ENCODE measurements at places on chromosomes 4 and X. TPM values are rescaled to one million over a fixed set of nuclear protein-coding genes. Genes with fewer than 3 reads are reported as not detected.
A peak's percentile ranks its signal among the peaks of the same experiment; 100 is the strongest.

DNA sequence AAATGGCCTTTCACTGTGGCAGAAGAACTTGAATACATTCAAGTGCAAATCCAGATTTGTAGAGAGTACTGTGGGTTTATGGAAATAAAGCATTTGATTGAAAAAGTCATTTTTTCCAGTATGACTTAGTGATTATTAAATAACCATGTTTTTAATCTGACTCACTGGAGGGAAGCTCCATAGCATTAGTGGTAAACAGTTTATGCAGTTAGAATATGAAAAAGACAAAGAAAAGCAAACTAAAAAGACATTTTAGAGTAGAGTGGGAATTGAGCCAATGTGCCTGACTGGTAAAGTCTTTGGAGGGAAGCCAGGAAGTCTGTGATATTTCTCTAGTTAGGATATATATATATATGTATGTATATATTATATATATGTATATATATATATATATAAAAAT lies 53.4 kb downstream of the FAT4 start:
- no peaks in the 10 kb centered on the region for H3K27me3 ChIP-seq
- DNase-seq: no peak
- H3K36me3 ChIP-seq: no peaks in the 10 kb centered on the region
- H3K4me3 ChIP-seq: no peak overlapping the region
- H3K4me1 ChIP-seq: no peaks in the 10 kb centered on the region
- H3K27ac ChIP-seq: no peak overlapping the region

- peaks cover 11% of the 10 kb centered on the region for H3K36me3 ChIP-seq
- no peak overlapping the region for H3K4me3 ChIP-seq
- DNase-seq: no peak
Measured at GRCh38 chr4:39346856-39347519, 19.2 kb downstream of the RFC1 start.

DNA sequence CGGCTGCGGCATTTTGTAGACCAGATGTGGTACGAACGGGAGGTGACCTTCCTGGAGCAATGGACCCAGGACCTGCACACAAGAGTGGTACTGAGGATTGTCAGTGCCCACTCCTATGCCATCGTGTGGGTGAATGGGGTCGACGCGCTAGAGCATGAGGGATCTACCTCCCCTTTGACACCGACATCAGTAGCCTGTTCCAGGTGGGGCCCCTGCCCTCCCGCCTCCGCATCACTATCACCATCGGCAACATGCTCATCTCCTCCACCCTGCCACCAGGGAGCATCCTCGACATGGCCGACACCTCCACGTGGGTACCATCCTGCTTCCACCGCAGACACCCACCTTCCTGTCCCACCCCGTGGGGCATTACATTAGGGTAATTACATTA lies 46.2 kb downstream of the SMARCA5 start:
- H3K27ac ChIP-seq: peak overlapping the region; percentile 46
- H3K36me3 ChIP-seq: no peaks in the 10 kb centered on the region
- no peaks in the 10 kb centered on the region for H3K27me3 ChIP-seq

- no peaks in the 10 kb centered on the region for H3K4me1 ChIP-seq
- no peak overlapping the region for H3K27ac ChIP-seq
- no peak for DNase-seq
- H3K27me3 ChIP-seq: no peaks in the 10 kb centered on the region
- no peak overlapping the region for H3K4me3 ChIP-seq
- no peaks in the 10 kb centered on the region for H3K36me3 ChIP-seq
Measured at GRCh38 chr4:147839663-147840062, 107.8 kb downstream of the ARHGAP10 start.

- H3K4me3 ChIP-seq: no peak overlapping the region
- no peaks in the 10 kb centered on the region for H3K4me1 ChIP-seq
- H3K27ac ChIP-seq: no peak overlapping the region
- no peaks in the 10 kb centered on the region for H3K27me3 ChIP-seq
Measured at GRCh38 chr4:3519468-3520264, 12.6 kb downstream of the LRPAP1 start.

- no peaks in the 10 kb centered on the region for H3K27me3 ChIP-seq
- no peak overlapping the region for H3K4me3 ChIP-seq
- no peaks in the 10 kb centered on the region for H3K36me3 ChIP-seq
- no peak overlapping the region for H3K27ac ChIP-seq
Measured at GRCh38 chr4:95255396-95256107, 293.2 kb downstream of the UNC5C start.

DNA sequence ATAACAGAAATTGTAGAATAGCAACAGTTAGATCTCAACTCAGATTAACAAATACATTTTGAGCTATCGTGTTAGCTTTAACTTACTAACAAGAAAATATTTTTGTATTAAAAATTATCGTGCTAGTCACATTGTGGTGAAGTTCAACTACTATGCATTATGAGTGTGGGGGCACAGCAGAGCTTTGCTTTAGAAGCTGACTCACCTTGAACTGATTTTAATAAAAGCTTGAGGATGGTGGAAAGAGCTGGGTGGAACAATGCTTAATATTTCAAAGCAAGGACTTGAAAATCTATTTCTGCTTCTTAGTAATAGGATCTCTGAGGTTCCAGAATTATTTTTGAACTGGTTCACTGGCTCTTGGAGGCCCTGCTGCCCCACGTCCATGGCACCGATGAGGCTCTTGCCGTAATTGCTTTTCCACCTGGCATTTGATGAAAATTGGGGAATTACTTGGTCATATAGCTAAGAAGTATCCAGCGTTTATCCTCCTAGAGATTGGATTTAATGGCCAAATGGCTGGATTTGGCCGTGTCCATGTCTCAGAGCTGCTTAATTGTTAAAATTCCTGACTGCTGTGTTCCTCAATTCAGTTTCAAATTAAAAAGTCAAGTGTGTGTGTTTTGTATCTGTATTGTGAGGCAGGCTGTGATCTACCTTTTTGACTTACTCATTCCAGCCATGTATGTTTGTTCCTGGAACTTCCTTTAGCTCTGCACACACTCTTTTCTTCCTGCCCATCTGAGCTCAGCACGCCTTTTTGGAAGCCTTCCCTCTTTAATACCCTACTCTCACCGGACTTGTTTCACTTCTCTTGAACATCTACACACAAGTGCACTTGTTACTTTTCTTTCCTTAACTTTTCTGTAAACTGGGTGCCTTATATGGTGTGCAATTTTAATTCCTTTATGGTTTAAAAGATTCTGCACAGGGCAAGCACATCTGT lies 66.6 kb upstream of the LIMCH1 start:
- H3K27me3 ChIP-seq: no peaks in the 10 kb centered on the region
- H3K4me1 ChIP-seq: no peaks in the 10 kb centered on the region
- no peak overlapping the region for H3K4me3 ChIP-seq
- H3K36me3 ChIP-seq: no peaks in the 10 kb centered on the region
- H3K27ac ChIP-seq: no peak overlapping the region
- no peak for DNase-seq

DNA sequence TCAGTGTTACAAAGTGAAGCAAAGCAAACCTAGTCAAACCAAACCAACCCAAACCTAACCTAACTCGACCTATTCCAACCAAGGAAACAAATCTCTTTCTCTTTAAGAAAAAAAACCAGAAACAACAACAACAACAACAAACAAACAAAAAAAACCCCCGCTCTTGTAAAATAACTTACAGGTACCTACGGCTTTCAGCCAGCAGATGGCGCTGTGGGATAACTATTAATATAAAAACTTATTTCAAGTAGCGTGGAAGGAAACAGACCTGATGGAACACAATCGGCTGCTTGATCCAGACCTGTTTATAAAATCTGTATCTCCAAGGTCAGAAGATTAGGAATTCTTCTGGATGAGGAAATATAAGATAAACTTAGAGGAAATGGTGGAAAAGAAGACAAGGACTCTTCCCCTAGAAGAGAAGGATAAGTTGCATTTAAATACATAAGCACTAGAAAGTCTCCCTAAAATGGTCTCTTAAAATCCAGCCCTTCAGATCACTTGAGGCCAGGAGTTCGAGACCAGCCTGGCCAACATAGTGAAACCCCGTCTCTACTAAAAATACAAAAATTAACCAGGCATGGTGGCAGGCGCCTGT lies 34.4 kb upstream of the CDKL5 start:
- no peaks in the 10 kb centered on the region for H3K4me1 ChIP-seq
- no peaks in the 10 kb centered on the region for H3K36me3 ChIP-seq

GRCh38 chr4:6524436-6524835 lies 50.6 kb upstream of the MAN2B2 start:
- H3K36me3 ChIP-seq: no peaks in the 10 kb centered on the region
- H3K4me1 ChIP-seq: no peaks in the 10 kb centered on the region
- DNase-seq: no peak
- no peaks in the 10 kb centered on the region for H3K27me3 ChIP-seq
- H3K27ac ChIP-seq: no peak overlapping the region
- no peak overlapping the region for H3K4me3 ChIP-seq

GRCh38 chr4:168496834-168497233 lies at the start of gene PALLD:
Gene PALLD, plus strand, starts transcription at chr4:168497052.
- no peak within 1 kb of the TSS for H3K4me3 ChIP-seq
- H3K27ac ChIP-seq: no peak within 1 kb of the TSS
- no peaks in the 10 kb centered on the region for H3K4me1 ChIP-seq

DNA sequence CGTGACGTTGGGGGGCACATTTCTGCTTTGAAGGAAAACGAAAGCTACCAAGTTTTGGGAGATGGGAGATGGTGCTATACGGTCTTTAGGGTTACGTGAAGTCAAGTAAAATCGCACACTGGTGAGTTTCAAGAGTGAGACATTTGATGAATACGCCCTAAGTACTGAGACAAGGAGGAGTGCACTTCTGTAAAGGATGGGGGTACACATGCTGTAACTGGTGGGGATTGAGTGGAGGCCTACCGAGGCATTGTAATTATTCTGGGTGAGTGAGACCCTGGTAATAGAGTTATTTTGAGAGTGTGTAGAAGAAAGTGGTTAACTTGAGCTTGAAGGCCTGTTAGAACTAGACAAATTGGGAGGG lies 536 bp downstream of the SH3BGRL start:
- H3K36me3 ChIP-seq: no peaks in the 10 kb centered on the region
- no peak for DNase-seq
- peaks cover 39% of the 10 kb centered on the region for H3K4me1 ChIP-seq
- no peaks in the 10 kb centered on the region for H3K27me3 ChIP-seq

DNA sequence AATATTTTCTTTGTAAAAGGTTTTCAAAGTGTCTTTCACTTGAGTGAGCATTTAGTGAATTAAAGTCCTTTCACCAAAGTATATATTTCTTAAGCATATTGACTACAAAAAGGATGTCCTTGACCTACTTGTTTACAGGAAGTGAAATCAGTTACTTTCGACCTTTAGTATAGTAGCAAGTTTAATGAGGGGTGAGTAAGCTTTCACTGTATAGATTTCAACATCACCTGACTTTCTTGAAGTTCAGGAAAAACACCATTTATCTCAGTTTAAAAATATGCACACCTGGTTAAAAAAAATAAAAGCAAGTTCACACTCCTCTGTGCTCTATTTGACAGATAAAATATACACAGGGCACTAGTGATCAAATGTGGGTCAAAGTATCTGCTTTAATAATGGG lies 88.1 kb downstream of the CCSER1 start:
- no peak overlapping the region for H3K27ac ChIP-seq
- no peaks in the 10 kb centered on the region for H3K4me1 ChIP-seq
- no peak for DNase-seq
- no peaks in the 10 kb centered on the region for H3K27me3 ChIP-seq

GRCh38 chr4:185113340-185113739 lies 29.7 kb upstream of the SLC25A4 start:
- H3K4me3 ChIP-seq: no peak overlapping the region
- H3K4me1 ChIP-seq: no peaks in the 10 kb centered on the region
- H3K27me3 ChIP-seq: no peaks in the 10 kb centered on the region
- no peak for DNase-seq
- H3K36me3 ChIP-seq: no peaks in the 10 kb centered on the region

DNA sequence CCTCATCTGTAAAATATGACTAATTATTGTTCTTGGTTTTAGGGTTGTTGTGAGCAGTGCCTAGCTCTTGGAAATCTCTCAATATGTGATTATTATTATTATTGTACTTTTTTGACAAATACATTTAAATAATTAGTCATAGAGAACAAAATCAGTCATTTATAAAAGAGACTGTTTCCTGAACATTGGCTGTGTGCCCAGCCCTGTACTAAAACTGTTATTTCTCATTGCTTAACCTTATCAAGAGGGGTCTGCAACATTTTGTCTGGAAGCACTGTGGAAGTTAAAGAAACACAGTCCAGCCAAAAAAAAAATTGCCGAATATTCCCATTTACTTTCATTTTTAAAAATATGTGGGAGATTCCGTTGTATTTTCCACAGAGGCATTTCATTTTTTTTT lies 989.2 kb upstream of the SLIT2 start:
- no peaks in the 10 kb centered on the region for H3K36me3 ChIP-seq
- no peaks in the 10 kb centered on the region for H3K27me3 ChIP-seq
- no peaks in the 10 kb centered on the region for H3K4me1 ChIP-seq
- no peak overlapping the region for H3K27ac ChIP-seq
- no peak for DNase-seq

GRCh38 chr4:40878548-40879055 lies 128.8 kb downstream of the NSUN7 start:
- no peaks in the 10 kb centered on the region for H3K36me3 ChIP-seq
- DNase-seq: no peak
- H3K27ac ChIP-seq: no peak overlapping the region
- no peaks in the 10 kb centered on the region for H3K27me3 ChIP-seq

DNA sequence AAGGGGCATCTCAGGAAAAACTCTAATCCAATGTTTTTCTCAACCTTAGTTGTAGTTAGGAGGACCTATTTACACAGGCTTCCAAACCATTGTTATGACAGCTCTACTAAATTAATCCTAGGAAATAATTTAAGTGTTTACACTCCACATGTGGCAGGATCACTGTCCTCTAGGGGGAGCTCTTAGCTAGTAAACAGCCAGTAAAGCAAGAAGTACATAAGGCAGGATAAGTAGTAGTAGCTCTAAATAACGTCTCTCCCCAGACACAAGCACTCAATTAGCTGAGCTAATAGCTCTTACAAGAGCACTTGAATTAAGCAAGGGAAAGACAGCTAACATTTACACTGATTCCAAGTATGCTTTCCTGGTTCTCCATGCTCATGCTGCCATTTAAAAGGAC lies 37.3 kb downstream of the NUDT11 start:
- peak; percentile 8 for DNase-seq
- H3K4me3 ChIP-seq: no peak overlapping the region
- H3K4me1 ChIP-seq: no peaks in the 10 kb centered on the region
- no peaks in the 10 kb centered on the region for H3K27me3 ChIP-seq
- H3K27ac ChIP-seq: no peak overlapping the region

GRCh38 chr4:4994312-4995097 lies 24.8 kb downstream of the CYTL1 start:
- no peaks in the 10 kb centered on the region for H3K36me3 ChIP-seq
- H3K27ac ChIP-seq: no peak overlapping the region
- H3K27me3 ChIP-seq: no peaks in the 10 kb centered on the region
- no peak for DNase-seq
- no peaks in the 10 kb centered on the region for H3K4me1 ChIP-seq

The F8A2 gene
- not detected for total RNA-seq

The ADGRG2 gene
- total RNA-seq: not detected

The F8A1 gene
- total RNA-seq: 58.2 TPM

The ERVMER34-1 gene
- not detected for total RNA-seq

The GAGE12G gene
- not detected for total RNA-seq

The NPNT gene
- not detected for total RNA-seq

The CSAG3 gene
- total RNA-seq: not detected

All from CD4-positive, alpha-beta memory T cell (primary cell).